Putamen (tissue), 1 donor: ENCODE measurements at places on chromosomes 6 and 20.

DNA sequence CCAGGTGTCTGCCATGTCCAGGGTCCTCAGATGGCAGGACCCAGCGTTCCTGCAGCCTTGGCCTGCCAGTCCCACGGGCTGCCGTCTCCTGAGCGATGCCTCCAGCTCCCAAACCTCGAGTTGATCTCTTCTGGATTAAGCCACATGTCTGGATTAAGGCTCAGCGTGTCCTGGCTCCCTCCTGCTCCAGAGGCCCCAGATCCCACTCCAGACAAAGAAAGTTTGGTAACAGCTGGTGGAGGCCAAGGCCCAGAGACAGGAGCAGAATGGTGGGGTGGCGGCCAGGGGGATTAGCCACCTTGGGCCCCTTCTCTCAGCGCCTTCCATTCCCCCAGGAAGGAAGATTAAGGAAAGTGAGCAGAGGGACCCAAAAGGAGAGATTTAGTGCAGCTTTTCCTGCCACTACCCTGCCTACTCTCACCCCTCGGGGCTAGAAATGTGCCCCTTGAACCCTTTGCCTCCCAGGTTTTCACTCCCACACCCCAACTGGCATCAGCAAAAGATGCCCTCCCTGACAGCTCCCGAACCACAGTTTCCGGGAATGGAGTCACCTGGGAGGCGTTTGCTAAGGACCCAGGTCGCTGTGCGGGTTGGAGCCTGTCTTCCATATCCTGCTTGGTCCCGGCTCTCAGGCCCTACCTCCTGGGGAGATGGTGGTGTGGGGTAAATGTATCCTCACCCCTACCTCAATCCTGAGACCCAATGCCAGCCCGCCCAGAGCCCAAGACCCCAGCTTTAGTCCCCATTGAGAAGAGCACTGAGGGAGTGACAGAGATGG is 6.9 kb downstream of the SPDEF start:
- DNase-seq: no peak

GRCh38 chr6:150922137-150922536 is 56.6 kb downstream of the MTHFD1L start:
- DNase-seq: no peak

- no peak for DNase-seq
Measured at GRCh38 chr20:14507711-14508110, 170.3 kb upstream of the FLRT3 start.

DNA sequence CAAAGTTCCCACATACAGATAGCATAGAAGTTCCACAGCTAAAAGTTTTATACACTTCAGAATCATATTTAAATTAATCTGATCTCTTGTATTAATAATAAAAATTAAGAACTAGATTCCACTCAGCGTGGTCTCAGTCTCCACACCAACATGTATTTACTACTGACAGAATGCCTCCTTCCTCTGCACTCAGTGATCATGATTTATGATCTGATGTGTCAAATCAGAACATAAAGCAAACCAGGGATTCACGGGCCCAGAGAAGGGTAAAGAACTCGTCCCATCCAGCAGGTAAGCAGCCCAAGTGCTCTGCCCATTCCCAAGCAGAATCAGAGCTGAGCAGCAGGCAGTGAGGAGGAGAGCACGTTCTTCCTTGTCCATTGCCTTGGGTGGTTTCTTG is 14.2 kb upstream of the ATRN start:
- DNase-seq: no peak

DNA sequence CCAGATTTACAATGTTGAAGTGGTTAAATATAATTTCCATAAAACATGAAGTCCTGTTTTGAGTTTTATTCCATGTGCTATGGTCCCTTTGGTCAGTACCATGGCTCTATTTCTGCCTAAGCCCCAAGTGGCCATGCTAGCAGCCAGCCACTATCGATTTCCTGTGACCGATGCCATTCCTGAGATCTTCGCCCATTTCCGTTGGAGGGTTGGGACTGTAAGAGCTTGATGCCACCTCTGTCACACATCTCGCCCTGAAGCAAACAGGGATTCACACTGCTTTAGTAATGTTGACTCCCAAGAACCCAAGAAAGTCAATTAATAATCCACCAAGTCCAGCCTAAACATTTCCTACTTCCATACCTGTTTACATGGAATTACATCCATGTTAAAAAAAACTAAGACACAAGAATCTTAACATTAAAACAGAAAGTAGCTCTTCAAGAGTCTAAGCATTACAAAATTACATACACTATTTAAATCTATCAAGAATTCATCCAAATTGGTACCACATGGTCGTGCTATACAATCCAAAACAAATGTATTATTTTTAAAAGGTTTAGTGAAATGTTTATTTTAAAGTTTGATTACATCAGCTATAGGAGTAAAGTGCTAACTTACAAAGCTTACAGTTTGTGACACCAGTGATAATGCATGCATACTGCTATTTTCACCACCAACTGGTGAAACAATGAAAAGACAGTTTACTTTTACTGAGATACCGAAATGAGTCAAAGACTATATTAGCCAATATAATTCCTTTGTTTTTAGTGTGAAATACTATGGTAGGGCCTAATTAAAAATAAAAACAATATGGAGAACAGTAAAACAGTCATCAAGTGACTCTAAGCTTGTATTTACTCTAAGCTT is 2.5 kb downstream of the RBM39 start:
- no peak for DNase-seq

DNA sequence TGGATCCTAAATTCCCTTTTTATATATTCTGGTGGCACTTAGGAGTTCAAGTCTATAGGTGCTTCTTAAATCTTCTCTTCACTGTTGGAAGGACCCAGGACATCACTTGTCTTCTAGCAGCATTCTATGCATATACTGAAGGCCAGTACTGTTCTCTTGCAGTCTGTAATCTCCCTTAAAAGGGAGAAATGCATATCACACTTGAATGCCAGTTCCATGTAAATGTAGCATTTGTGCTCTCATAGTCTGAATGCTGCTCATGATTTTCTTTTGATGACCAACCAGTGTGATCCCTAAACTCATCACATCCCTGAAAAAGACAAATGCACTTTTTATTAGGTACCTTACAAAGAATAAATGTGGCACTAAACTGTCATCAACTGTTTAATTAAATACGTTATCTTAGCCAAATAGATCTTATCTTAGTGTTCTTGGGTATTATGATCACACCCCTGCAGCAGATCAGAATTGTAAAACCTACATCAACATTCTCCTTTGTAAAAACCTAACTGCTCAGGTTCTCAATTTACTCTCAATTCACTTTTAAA is 176.1 kb downstream of the EPHA7 start:
- no peak for DNase-seq
